ENCODE measurements at places on chromosomes 3 and 15.

- DNase-seq = peak; percentile 56
Measured at GRCh38 chr15:81950841-81951414, 94.9 kb downstream of the MEX3B start.

DNA sequence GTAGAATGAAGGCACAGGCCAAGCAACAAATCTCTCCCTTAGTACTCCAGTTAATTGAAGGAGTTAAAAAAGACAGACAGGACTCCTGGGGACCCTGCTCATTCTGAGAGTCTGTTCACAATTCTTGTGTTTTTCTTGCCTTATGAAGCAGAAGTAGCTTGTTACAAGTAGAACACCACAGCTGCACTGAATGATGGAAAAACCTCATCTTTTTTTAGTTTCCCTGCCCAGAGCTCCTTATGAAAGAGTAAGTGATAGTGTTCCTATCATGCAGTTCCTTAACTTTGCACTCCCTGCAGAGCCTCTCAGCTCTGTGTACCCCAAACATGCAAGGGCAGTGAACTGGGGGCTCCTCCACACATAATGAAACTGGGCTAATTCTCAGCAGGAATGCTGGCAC, 95.5 kb downstream of the ALDH1A2 start:
- no peak for DNase-seq

GRCh38 chr15:70274255-70274880, 176.7 kb upstream of the TLE3 start:
- DNase-seq = no peak

DNA sequence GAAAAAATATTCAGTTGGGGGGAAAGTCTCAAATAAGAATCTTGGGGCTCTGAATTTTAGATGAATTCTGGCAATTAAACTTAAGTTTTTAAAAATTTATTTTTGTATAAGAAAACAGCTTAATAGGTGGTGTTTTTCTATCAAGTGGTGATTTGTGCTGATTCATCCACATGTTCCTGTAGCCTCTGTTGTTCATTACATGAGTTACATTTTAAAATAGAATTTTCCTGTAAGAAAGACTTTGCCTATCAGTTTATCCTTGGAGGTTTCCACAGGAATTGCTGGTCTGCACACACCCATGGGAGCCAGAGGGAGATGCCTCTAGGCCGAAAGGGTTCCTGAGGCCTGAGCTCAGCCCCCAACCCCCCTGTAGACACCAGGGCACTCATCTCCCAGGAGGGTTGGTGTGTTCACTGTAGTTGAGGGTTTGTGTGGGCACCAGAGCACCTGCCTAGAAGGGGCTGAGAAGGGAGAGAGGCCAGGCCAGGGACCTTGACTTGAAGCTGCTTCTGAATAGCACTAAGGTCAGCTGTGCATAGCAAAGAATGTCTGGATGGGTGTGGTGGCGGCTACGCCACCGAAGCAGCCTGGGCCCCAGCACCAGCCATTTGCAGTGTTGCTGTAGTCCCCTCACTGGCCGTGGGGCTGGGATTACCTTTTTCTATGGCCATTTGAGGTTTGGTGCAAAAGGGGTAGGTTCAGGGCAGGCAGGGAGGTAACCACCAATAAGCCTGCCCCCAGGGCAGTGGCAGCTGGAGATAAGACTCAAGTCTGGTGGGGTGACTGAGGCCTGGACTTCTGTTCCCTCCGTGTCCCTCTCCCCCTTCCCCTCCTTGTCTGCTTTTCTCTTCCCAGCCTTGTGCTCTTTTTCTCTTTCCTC, 11.9 kb downstream of the DNAJA4 start:
- DNase-seq = no peak

GRCh38 chr3:8776406-8776805, 7.0 kb upstream of the OXTR start:
- DNase-seq = peak; percentile 96

DNA sequence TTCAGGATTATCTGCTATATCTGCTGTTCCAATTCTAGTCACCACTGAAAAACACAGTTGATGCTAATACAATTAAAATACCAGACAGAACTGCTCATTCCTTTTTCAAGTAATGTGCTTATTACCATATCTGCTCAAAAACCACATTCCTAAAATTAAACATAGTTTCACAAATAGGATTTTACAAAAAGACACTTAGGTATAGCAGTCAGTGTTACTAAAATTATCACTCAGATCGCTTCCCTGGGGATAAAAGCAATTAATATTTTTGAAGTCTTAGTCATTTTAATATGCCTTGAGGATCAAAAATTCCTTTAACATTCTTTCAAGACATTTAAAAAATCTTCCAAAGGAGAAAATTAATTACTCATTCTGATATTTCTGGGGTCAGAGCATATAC, 71.5 kb downstream of the RAD18 start:
- DNase-seq = peak; percentile 40

DNA sequence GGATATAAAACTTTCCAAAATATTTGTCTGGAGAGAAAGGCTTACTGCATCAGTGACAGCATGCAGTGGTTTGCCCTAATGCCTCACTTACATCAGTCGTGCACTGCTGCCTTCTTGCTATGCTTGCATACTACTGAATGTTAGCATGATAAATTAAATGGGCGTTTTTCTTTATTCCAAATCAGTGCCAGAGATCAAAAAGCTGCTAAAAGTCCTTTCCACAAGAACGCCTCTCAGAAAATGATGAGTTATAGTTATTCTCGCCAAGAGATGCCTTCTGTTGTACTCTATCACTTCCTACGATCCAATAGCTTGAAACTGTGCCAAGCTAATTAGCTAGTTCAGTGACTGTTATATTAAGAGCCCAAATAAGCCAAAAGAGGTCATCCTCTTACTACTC, 345.8 kb upstream of the ROBO2 start:
- no peak for DNase-seq

- DNase-seq = no peak
Measured at GRCh38 chr3:152260026-152260425, 8.7 kb upstream of the MBNL1 start.

DNA sequence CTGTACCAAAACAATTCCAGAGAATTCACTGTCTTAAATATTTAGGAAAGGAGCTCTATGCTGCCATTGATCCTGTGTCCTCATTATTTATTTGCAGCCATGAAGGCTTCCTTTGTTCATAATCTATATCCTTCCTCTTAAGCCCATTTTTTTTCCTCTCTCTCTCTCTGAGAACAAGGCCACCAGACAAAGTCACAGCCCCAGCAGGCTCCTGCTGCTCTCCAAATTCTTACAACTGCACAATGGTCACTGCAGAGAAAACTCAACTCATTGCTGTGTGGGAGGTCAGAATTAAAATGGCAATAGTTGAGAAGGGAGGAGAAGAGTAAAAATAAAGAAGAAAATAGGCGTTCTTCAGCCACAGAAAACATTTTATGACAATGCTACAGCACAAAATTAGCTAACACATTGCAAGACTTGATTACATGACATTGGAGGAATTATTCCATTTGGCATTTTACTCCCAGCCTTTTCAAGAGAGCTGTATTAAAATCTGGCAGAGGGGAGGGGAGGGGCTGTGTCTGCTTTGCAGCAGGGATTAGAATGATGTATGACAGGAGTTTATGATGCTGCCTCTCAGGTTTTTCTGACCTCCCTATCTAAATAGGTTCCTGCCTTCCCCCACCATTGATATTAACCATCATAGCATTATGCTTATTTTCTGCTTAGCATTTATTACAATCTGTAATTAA, 399.7 kb upstream of the THBS1 start:
- DNase-seq = no peak

DNA sequence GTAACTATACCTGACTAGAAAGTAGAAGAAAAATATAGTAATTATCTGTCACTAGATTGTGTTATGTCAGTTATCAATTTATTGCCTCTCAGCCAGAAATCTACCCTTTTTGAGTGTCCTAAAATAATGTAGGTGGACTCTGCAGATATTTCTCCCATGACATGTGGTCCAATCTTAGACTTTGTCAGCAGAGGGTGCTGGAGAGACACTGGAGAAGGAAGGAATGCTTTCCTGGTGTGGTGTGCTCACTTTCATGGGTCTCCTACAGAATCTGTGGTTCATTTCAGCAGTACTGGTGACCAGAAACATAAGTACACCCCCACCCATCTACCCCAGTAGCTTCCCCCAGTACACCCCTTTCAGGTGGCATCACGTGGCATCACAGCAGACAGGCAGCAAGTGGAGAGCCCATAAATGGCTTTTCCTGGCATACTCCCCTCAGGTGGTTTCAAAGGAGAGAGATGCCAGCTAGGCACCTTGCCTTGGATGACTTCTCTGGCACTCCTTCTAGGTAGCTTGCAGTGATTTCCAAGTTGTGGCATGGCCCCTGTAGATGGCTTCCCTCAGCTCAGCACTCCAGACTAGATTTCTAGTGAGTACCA, 114.7 kb downstream of the GADL1 start:
- DNase-seq = peak; percentile 11

DNA sequence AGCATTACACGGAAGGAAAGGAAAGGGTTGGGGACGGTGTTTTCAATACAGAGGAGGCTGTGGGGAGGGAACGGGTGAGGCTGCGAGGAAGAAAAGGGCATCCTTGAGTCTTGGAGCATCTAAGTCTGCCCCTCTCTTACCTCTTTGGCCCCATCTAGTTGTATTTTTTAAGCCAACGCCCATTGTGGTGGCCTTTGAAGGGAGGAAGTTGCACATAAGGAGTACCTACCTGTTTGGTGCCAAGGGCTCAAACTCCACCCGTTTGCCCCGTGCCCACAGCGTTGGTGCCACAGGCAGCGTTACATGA, 146.1 kb upstream of the UMPS start:
- no peak for DNase-seq

- DNase-seq = no peak
Measured at GRCh38 chr3:115626006-115626409, 2.7 kb downstream of the GAP43 start.

- no peak for DNase-seq
Measured at GRCh38 chr3:130941793-130942192, 47.9 kb downstream of the ATP2C1 start.

GRCh38 chr3:63559884-63560283, 92.6 kb upstream of the SNTN start:
- DNase-seq = peak; percentile 12
